ENCODE measurements at places on chromosomes 7 and 10. TPM values are rescaled to one million over a fixed set of nuclear protein-coding genes. Genes with fewer than 3 reads are reported as not detected.
A peak's percentile ranks its signal among the peaks of the same experiment; 100 is the strongest.

The CCDC136 gene
- total RNA-seq, result 5.2 TPM

The SEC61G gene
- 130 TPM for total RNA-seq

The SFRP4 gene
- 0.59 TPM for total RNA-seq

The NCF1 gene
- total RNA-seq, result 6.0 TPM

The WDFY4 gene
- 1.1 TPM for total RNA-seq

GRCh38 chr10:110376021-110376766 is 71.5 kb upstream of the SMNDC1 start:
- DNase-seq, result peak; percentile 49

GRCh38 chr10:88730864-88731263 is 24.8 kb downstream of the LIPK start:
- DNase-seq, result no peak

DNA sequence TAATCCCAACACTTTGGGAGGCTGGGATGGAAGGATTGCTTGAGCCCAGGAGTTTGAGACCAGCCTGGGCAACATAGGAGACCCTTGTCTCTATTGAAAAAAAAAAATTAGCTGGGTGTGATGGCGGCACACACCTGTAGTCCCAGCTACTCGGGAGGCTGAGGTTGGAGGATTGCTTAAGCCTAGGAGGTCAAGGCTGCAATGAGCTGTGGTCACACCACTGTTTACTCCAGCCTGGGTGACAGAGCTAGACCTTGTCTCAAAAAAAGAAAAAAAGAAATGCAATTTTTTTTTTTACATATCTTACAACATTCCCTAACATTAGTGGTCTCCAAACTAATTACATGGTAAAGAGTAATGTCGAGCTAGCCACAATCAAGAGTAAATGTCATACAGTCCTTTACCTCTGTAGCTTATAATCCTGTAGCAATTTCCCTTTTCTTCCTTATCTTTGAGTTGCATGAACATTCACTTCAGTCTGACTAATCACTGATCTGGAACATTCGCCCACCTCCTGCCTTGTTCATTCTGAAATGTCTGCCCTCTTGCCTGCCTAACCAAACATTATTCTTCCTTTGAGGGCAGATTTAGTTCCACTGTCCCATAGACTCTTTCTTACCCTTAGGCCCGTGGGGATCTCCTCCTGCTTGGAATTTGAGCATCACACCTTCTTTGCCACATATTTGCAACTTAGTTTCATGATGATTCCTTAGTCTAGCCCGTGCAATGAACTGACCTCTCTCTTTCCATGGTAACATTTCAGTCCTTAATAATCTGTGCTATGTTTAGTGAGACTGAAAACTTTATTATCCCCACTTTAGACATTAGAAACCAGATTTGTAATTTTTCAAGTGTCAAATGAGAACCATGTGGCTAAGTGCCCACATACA is 4.8 kb upstream of the VCL start:
- DNase-seq, result no peak

DNA sequence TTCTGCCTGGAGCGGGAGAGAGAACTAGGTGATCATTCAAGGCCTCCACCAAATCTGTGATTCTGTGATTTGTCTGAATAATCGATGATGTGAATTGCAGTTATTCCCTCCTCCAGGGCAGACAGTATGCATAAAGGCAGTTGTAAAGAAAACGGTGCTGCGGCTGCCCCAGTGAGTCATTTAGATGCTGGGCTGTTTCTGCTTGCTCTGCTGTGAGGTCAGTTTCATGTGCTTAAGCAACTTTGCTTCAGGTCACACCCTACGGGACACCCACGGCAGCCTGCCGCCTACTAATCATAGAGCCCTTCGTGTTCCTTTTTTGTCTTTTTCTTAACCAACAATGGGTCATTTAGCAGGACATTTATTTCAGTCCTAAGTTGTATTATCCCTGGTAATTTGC is 158.1 kb upstream of the PITRM1 start:
- no peak for DNase-seq

DNA sequence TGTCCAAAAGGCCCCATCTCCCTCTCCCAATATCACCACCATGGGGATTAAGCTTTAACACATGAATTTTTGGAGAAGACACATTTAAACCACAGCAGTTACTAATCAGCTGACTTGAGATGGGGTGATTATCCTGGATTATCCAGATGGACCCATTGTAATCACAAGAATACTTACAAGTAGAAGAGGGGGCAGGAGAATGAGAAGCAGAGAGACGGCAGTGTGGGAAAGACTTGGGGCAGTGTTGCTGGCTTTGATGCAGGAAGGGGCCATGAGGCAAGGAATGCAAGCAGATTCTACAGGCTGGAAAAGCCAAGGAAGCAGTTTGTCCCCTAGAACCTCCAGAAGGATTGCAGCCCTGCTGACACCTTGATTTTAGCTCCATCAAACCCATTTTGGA is 30.7 kb upstream of the INMT start:
- DNase-seq, result no peak

DNA sequence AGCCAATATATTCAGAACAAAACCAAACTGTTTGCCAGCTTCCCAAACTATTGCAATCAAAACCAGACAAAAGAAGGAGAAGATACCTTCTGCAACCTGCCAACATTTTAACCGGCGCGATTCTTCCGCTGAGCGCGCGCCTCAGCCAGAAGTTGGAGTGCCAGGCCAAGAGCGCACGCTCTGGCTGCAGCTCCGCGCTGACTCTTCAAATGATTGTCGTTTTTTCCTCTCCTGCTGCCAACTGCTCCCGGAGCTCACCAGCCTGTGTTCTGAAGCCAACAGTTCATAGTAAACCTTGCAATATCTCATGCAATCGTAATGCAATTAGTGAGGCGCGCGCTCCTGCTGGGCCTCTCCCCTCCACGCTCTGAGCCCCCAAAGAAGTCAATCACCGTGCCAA is 259.7 kb upstream of the MGMT start:
- no peak for DNase-seq

DNA sequence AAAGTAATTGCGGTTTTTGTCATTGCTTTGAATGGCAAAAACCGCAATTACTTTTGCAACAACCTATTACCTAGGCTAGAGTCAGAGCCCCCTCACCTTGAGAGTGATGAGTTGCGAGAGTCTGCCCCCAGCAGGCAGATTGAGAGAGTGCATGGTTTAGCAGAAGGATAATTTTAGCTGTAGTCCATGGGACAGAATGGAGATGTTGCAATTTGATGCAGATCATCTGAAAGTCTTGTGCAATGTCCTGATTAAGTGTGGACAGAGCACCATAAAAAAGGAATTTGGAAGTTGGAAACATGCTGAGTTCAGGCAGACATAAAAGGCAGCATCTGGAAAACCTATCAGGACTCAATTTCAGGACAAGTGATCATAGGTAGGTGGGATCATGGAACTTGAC is 48.7 kb downstream of the GPR141 start:
- DNase-seq, result peak; percentile 45

DNA sequence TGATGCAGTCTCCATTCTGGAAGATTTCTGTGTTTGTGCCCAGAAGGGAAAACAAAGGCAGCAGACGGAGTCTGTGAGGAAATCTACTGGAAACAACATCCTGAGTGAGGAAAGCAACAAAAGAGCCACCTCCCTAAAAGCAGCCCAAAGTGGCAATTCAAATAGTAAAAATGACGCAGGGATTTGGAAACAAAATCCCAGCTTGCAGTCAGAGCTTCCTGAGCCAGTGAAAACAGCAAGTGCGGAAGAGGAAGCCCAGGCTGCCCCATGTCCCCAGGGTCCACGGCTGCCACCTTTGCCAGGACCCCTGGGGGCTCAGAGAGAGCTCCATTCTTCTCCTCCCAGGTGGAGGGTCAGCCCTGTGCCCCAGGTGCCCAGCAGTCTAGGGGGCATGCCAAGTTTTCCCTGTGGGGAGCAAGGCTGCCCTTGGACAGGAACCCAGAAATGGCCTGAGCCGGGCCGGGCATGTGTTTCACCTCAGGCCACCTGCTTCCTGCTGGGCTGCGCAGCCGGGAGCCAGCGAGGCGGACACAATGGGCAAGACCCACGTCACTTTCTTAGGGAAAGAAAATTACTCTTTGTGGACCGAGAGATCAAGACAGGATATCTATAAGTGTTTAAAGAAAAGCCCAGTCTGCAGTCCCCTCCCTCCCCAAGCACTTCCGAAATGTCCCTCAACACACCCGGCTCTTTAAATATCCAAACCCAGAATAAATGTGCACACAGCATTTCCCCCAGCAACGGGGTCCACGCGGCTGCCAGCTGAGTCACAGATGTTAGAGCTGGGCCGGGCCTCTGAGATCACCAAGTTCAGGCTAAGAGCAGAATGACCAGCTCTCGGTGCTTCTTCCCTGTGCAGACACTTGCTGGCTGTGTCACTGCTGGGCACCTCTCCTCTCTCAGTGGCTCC is 231.1 kb downstream of the ARHGAP12 start:
- DNase-seq, result peak; percentile 91

DNA sequence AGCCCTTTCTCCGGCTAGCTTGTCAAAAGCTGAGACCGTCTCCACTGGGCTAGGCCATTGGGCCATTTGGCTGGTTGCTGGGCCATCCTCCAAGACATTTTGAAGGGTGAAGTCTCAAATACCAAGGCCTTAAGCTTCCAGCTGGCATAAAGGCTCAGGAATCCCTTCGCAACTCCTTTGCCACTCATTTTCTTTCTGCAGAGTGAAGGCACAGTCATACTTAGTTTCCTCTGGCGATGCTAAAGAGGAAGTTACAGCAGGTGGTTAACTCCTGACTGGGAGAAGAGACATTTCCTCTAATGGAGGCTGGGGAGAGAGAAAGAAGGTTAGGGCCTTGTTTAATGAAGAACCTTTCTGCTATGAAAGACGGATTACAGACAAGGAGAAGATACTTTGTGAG is 4.8 kb upstream of the REPIN1 start:
- DNase-seq, result no peak

DNA sequence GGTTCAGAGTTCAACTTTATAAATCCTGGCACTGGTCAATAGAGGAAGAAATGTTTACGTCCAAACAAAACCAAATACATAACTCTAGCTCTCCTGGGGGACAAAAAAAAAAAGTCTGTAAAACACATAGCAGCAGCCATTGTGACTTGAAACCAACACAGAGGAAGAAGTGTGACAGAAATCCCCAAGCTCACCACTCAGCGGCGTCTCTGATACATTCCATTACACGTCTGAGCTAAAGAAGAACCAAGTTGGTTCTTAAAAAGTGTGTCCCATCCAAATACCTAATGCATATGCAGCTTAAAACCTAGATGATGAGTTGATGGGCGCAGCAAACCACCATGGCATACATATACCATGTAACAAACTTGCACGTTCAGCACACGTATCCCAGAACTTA is 58.3 kb upstream of the NANOS1 start:
- no peak for DNase-seq

DNA sequence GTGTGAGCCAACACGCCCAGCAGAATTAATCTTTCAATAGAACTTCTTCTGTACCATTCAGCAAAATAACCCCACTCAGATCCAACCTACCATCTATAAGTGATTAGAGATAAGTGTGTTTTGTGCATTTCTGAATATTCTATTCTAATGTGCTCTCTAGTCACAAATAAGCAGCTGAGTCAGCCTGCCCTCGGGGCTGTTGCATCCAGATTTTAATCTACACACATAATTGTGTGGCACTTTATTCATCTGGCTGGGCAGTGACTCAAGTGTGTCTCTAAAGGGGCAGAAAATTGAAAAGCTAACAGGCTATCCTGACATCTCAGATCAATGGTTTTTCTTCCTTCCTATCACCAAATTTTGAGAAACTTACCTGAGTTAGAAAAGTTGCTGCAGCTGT is 60.3 kb downstream of the PRR15 start:
- DNase-seq, result no peak

GRCh38 chr7:52992479-52993162 is 42.8 kb upstream of the POM121L12 start:
- no peak for DNase-seq

- no peak for DNase-seq
These were observed 10.4 kb downstream of the VCL start for GRCh38 chr10:74008212-74008731.

DNA sequence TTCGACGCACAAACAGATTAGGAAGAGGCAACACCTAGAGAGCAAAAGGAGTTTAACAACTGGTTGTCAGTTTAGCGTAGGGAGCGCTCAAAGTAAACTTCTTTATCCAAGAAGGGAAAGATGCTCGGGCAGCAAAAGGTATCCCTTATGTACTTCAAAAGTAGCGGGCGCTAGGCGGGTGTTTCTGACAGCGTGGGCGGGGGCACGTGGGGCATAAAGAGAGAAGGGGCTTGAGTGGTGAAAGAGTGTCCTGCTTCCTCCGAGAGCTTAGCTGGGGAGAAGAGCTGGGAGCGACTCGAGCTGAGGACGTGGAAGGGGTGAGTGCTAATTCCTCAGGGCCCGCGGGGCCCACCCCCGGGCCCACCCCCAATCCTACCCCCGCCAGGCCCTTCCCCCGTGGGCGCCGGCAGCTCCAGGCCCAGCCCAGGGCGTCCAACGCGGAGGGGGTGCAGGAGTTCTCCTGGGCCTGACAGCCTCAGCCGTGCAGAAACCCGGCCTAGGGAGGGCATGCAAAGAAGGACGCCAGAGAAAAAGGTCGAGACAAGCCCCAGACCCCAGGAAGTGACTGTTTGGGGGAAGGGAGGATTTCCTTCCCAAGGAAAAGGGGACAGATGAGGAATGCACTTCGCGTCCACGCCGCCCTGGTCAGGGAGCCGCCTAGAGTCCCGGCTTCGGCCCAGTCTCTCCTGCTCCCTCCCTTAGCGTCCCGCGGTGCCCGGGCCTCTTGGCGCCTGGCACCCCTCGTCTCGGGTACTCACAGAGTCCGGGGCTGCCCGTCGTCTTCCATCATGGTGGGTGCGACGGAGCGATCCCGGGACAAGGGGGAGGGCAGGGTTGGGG is 868 bp downstream of the TIAL1 start:
- DNase-seq, result peak; percentile 55

DNA sequence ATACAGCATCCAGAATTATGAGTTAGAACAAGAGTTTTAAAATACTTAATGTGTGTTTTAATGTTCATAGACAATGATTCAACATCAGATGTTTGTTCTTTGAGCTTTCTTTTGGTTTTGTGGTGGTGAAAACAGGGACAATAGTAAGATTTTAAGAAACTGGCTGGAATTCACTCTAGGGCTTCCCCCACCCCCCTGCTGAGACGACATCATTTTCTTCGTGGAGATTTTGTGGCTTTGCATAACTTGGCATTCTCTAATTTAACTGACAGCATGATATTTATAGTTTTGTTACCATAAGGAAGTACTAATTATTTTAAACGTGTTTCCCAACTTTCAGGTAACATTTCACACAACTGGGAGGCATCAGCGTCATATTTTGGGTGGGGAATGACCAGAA is 184.1 kb downstream of the BICC1 start:
- DNase-seq, result no peak

- DNase-seq, result no peak
These were observed 160.5 kb downstream of the BAMBI start for GRCh38 chr10:28837613-28838390.

- DNase-seq, result no peak
These were observed 441 bp downstream of the FZD8 start for GRCh38 chr10:35641676-35642034.

DNA sequence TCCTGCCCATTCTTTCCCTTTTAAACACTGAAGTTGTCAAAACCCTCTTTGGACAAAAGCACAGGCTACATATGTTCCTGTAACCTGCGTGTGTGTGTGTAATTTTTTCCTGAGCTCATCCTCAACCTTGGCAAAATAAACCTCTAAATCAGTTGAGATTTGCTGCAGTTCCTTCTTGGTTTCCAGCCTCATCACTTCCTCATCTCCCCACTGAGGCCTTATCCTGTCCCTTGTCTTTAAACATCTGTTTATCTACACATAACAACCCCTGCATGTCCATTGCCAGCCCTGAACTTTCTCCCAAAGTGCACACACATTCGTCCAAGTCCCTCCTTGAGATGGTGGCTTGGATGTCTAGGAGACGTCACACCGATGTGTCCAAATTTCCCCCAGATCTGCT is 35.5 kb downstream of the LYZL2 start:
- no peak for DNase-seq
